ENCODE measurements at places on chromosomes 11 and 22.

- DNase-seq, result no peak
These were observed 755.7 kb downstream of the KCNA4 start for GRCh38 chr11:29260939-29261705.

DNA sequence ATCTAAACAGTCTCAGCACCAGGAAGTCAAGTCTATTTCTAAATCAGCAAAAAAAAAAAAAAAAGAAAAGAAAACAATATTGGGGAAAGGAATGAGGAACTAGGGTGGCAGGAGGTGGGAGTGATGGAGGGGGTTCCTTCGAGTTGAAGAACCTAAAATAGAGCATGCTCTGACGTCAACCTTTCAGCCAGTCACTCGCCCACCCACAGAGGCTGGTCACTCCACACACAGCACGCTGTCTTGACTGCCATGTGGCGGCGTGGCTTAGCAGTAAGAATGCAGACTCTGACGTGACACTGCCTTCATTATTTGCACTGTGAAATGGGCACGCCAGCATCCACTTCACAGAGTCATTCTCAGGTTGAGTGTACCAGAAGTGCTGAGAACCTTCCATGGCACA, 48.3 kb downstream of the LARGE1 start:
- no peak for DNase-seq

- no peak for DNase-seq
These were observed 339.7 kb upstream of the B3GAT1 start for GRCh38 chr11:134751766-134752165.

DNA sequence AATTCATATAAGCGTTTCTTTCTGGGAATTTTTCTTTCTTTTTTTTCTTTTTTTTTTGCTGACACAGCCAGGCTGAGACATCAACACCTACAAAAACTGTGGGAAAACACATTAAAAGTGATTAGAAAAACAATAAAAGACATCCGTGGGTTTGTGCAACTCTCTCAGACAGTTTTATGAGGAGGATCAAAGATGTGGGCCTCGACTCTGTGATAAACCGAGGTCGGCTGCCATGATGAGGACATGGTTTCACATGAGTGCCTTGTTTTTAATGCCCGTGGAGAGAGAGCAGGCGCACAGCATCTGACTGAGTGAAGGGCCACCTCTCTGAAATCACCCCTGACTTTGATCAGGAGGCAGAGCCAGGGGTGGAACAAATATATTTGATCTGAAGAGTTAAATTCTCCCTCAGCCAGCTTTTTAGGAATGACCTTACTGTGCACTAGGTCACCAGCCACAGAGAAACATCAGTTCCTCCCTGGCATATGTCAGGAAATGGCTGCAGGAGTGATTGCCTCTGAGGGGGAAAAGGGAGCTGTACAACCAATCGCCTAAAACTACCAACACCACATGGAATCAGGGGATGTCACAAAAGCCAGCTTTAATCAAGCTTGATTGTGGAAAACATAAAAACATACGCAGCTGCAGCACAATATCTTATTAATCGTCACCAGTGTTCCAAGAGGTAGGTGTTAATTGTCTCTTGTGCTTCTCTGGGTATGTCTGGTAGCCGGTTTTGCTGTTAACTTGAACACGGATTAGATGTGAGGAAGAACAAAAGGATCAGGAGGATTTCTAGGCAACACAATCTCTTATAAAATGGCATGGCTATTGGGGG, 164.7 kb downstream of the MAML2 start:
- no peak for DNase-seq

DNA sequence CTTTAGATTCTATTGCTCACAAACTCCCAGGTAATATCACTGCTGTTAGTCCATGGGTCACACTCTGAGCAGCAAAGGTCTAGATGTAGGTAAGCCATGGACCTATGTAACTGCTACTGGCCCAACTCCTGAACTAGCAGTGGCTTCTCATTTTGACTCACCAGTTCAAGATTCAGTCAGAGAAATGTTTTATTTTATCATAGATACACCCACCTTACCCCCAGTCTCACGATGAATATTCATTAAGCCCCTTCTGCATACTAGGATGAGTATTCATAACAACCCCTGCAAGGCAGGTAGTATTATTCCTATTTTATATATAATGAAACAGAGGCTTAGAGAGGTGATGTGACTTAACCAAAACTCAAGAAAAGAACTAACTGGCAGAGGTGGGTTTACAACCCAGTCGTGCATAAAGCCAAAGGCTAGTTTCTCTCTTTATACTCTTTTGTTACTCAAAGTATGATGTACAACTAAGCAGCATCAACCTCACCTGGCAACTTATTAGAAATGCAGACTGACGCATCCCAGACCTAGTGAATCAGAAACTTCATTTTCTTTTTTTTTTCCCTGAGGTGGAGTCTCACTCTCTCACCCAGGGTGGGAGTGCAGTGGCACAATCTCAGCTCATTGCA, 957.6 kb upstream of the CCDC90B start:
- DNase-seq, result no peak

- DNase-seq, result no peak
These were observed 74.0 kb upstream of the CLDN5 start for GRCh38 chr22:19598054-19598855.

DNA sequence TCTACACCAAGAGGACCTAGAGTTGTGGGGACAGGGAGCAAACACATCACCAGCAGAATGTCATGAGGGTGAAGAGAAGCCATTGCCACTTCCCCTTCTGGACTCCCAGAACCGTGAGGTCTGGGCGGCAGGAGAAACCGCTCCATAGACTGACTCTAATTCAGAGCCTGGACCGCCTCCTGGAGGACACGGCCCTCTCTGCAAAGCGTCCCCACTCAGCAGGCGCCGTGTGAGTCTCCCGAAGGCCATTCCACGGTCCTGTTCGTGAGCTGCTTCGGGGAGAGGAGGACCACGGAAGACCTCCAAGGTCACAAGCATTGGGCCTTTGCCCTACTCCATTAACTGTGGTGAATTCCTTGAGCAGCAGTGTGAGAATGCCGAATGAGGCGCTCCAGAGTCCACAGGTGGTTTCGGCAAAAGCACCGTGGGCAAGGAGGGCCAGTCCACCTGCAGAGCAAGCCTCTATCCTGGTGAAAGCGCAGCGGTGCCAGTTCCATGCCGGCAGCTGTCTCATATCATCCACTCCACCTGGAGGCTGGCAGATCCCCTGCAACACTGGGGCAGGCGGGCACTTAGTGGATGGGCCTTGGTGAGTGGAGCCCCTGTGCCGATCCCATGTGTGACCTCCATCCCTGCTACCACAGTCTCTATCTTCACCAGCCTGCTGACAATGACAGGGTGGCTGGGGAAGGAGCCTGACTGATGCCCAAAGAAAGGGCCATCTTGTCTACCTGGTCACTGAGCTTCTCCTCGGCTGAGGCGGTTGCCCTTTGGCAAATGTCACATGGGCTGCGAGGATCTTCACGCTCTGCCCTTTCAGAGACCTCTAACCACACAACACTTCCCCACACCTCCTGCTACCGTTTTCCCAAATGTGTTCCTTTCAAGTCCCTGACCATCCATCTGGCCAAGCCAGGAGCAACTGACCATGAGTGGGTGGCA, 7.5 kb downstream of the C11orf21 start:
- no peak for DNase-seq

GRCh38 chr11:56910785-56911184, 77.9 kb upstream of the OR5AK2 start:
- DNase-seq, result no peak

- DNase-seq, result no peak
These were observed 60.0 kb downstream of the GRK3 start for GRCh38 chr22:25624476-25624875.

DNA sequence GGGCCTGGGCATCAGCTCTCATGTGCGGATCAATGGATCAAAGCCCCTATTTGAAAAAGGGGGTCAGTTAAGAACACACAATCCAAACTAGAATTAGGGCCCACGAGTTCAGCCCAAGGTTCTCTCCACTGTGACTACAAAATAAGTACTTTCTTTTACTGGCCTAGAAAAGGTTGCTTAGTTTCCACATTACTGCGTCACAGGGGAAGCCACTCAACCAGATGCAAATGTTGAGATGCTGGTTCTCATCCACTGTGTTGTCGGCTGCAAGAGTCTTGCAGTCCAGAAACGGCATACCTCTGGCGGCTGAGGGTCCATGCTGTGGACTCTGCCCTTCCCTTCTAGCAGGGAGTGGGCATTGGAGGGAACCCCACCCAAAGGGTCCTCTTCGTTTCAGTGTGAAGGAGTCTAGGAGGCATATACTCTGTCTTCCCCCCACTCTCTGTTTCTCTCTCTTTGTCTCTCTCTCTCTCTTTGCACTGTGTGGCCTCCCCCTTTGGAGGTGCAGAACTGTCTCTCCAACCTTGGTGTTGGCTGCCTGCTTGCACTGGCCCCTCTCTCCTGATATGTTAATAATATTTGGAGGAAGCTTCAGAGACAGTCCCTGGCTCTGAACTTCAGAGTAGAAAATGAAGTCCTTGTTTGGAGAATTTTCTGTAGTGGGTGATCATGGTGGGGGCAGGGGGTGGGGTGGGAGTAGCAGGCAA, 99.0 kb upstream of the NNMT start:
- DNase-seq, result no peak

- no peak for DNase-seq
These were observed 20.1 kb upstream of the SWAP70 start for GRCh38 chr11:9643751-9644150.

GRCh38 chr11:11318961-11319360, 34.1 kb downstream of the CSNK2A3 start:
- no peak for DNase-seq

GRCh38 chr22:46293577-46294260, 3.0 kb upstream of the GTSE1 start:
- no peak for DNase-seq

GRCh38 chr11:114785820-114786219, 107.5 kb downstream of the NXPE2 start:
- DNase-seq, result no peak

GRCh38 chr11:91041626-91042025, 818.8 kb upstream of the CHORDC1 start:
- DNase-seq, result no peak

DNA sequence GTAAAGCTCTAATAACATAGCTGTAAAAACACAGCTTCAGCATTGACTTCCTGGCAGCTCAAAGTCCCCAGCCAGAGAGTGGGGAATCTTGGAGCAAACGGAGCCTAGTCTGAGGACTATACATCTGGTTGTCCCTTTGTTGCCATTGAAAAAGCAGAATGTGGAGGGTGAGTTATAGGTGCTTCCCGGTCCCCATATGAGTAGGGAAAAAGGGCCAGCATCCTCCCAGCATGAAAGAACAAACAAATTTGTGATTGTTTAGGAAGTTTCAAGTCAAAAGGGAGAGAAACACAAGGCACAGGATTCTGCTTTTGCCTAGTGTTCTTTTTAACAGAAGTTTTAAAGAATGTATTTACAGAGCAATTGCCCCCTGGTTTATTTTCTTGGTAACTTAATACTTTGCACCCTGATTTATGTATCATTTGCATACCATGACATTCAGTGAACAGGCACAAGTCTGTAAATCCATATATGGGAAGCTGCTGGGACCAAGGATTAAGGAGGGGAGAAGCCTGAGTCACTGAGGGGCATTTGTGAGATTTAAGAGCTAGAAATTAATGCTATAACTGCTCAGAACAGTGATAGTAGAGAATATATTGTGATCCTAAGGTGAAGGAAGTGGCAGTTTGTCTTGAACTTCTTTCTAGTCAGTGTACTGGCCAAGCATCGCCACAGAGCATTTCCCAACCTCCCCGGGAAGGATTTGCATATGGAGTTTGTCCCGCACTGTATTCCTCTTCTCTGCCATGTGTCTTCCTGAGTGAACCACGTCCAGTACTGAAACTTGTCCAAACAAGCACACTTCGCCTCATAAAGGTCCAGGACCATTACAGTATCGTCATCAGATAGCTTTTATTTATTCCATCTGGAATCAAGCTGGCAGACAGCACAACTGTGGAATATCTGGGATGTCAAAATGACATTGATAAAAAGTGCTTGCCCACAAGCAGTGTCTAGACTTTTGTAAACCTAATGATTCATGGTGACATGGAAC, 103.0 kb downstream of the DBX1 start:
- DNase-seq, result no peak

- DNase-seq, result no peak
These were observed 83.7 kb downstream of the RPL27A start for GRCh38 chr11:8766043-8766987.

DNA sequence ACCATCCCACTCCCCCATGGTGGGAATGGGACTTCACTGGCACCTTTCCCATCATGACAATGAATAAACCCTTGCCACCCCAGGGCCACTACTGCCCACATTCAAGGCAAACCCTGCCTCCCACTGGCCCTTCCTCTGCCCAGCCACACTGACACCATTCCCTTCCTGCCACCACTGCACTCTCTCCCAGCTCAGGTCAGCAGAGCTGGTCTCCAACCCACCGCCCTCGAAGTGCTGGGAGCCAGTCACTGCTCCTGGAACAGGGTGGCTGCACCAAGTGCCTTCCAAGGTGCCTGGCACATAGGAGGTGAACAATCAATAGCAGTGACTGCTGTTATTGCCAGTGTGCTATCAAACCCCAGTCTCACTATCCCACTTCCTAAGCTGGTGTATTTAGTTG, 27.1 kb downstream of the PRDM10 start:
- DNase-seq, result no peak

- no peak for DNase-seq
These were observed 62.0 kb downstream of the FAM76B start for GRCh38 chr11:95727620-95728019.

- no peak for DNase-seq
These were observed 7.3 kb downstream of the IFT27 start for GRCh38 chr22:36768616-36769015.

GRCh38 chr11:16862726-16863125, 124.3 kb downstream of the C11orf58 start:
- no peak for DNase-seq

GRCh38 chr11:121082219-121082618, 18.8 kb upstream of the TECTA start:
- no peak for DNase-seq

- DNase-seq, result no peak
These were observed 142.4 kb downstream of the DDX10 start for GRCh38 chr11:108807262-108807661.

- no peak for DNase-seq
These were observed 766.4 kb downstream of the FAM181B start for GRCh38 chr11:81967242-81967641.

GRCh38 chr22:46518038-46518437, 19.4 kb downstream of the CELSR1 start:
- no peak for DNase-seq

- DNase-seq, result peak; percentile 32
These were observed 511 bp upstream of the CLCF1 start for GRCh38 chr11:67373648-67374570.

DNA sequence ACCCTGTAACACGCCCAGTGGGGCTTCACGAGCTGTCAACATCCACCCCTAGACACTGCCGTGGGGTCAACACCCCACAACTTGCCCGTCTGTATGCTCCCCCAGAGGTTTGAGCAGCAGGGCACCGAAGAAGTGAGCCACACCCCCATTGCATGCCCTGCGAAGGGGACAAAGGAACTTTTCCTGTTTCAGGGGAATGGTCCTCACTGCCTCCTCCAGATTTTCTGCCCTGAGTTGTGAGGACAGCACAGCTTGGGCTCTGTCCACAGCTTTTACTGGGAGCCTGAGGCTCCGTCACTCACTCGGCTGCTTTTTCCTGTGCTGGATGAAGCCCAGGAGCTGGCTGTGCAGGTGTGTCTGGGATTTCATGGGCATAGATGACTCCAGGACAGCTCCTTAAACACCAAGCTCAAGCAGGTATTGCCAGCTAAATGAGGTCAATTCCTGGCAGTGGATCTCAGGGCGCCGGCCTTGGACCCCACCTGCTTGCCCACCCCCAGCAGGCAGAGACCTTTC, 40.2 kb upstream of the CCDC188 start:
- DNase-seq, result no peak
